ENCODE measurements at places on chromosomes 4 and X.

DNA sequence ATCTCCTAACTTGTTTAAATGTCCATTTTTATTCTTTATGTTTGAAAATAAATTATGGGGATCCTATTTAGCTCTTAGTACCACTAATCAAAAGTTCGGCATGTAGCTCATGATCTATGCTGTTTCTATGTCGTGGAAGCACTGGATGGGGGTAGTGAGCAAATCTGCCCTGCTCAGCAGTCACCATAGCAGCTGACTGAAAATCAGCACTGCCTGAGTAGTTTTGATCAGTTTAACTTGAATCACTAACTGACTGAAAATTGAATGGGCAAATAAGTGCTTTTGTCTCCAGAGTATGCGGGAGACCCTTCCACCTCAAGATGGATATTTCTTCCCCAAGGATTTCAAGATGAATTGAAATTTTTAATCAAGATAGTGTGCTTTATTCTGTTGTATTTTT, 27.6 kb downstream of the NUDT6 start:
- DNase-seq = no peak

- no peak for DNase-seq
Observed at GRCh38 chr4:144174401-144175067, 34.0 kb upstream of the GYPA start.

GRCh38 chr4:22500831-22501714, 14.8 kb downstream of the ADGRA3 start:
- peak; percentile 25 for DNase-seq

- no peak for DNase-seq
Observed at GRCh38 chr4:152815078-152815477, 35.3 kb downstream of the ARFIP1 start.

DNA sequence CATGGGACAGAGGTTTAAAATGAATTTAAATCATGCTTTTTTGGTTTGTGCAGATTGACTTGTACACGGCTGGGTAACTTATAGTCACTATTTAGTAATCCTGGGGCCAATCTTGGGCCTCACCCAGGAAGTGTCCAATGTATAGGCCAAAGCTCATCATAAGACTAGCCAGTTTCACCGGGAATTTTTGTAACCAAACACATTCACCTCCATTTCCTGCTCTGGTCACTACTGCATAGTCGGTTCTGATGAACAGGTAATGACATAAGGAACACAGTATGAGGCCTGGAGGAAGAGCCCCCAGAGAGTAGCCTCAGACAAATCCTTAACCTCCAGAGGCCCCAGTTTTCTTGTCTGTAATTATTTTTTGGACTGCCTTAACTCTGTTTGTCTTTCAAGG, 81.9 kb downstream of the HPRT1 start:
- DNase-seq = no peak

DNA sequence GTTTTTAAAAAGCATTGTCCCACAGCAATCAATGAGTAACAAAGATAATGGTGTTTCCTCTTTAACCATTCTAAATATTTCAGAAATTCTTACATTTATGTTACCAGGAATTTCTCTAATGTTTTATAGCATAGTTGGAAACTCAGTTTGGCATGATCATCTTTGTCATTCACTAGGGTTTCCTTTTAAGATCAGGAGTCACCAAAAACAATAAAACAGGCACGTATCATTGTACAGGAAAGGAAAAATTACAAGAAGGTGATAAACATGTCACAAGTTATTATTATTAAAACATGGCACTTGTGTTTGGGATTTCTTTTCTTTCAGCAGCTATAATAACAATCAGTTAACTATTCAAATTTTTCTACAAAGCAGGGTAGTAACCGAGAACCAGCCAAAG, 84.0 kb downstream of the SLC10A7 start:
- DNase-seq = no peak

DNA sequence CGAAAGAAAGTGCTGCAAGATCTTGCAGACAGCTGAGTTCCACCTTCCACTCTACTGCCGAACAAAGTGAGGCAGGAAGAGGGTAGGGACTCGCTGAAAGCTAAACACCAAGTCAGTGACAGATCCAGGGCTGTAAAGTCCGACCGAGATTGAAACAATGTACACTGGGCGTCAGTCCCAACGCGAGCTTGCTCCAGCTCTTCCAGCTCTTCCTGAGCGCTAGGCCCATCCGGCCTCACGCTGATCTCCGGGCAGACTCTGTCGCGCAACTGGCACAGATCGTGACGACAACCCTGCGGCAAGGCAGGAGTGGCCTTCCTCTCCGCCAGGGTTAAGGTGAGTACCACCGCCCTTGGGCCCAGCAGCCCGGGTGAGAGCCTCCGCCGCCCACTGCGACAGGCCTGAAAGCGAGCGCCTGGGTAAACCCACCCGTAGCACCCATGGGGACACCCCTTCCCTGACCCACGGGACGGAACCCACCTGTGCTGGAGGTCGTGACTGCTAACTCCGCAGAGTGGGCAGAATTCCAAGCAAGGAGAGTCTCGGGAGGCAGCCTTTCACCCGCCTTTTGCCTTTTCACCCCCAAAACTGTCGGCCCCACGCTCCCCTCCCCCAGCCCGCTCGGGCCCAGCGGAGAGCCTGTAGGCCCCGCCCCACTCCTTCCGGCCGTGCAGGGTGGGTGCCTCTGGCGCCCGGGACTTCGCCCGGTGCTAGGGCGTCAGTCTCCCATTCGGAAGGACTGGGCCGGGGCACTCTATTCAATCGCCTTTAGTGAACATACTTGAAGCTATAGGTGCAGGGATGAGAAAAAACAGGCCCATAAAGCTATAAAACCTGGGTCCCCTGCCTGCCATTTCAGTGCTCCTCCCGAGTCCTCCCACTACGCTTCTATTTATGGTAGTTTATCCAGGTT, at the start of gene TMLHE:
Gene TMLHE (minus strand): TSS at position 641 of the 913 bp plus-strand sequence. CDS start 67,676 bp downstream, outside the sequence.
- peak; percentile 39 for DNase-seq

DNA sequence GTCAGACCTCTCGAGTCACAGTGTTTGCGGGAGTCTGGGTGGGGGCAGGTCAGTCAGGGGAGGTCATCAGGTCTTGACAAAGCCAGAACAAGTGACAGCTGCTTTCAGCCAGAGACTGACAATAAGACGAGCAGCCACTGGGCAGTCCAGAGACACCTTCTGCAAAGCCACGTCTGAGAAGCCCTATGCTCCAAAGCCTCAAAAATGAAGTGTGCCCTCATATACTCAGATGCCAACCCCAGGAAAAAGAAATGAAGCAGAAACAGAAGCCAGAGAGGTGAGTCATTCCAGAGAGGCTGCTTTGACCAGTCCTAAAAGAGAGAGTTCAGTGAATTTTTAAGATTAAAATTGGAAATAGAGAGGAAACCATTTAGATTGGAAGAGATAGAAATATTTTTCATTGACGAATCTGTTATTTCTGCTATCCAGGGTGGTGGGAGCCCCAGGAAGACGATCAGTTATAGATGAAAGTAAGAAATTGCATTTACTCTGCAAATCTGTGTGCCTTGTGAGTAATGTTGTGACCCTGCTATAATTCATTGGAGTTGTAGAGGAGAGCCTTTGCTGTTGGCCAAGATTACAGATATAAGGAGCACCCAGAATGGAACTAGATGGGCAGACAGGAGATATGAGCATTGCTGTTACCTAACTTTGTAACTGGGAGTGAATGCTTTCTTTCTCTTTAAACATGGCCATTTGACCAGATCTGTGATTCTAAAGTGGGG, 77.9 kb downstream of the LRRC66 start:
- no peak for DNase-seq

DNA sequence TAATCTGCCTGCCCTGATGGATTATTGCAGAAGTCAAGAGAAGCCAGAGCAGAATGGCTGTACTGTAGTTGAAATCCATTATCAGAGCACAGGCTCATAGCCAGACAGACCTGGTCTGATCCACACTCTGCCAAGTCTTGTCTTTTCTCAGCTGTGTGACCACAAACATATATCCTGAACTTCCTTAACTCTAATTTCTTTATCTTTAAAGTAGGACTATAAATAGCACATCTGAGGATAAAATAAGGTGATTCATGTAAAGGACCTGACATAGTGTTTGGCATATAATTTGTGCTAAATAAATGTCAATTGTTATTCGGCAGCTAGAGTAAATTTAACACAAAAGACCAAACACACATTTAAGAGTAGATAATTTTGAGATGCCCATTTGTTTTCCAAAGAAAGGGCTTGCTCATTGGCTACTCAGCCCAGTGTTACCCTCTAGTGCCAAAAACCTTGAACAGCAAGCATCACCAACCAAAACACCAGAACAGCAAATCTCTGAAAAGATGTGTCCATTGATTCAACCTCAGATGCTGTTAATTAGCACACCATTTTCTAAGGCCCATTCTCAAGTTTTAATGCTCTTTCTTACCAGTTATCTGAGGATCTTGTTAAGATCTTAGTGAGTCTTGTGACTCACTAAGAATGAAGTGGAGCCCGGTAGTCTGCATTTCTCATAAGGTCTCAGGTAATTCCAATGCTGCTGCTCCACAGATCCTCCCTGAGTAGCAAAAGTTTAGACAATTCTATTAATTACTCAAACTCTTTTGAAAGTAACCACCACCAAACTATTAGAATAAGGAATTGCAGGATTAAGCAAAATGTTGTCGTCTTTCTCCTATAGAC, 108.8 kb downstream of the HHIP start:
- DNase-seq = no peak

- DNase-seq = no peak
Observed at GRCh38 chrX:152913910-152914309, 16.0 kb downstream of the ZNF185 start.

DNA sequence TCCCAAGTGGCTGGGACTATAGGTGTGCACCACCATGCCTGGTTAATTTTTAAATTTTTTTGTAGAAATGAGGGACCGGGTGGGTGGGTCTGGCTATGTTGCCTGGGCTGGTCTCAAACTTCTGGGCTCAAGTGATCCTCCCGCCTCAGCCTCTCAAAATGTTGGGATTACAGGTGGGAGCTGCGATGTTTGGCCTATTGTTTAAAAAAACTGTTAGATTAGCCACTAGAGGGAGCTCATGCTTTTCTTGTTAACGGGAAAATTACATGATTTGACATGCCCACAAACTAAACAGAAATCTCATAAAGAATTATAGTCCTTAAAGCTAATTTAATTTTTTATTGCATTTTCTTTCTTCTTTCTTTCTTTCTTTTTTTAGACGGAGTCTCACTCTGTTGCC, 5.0 kb upstream of the SDAD1 start:
- DNase-seq = no peak

- no peak for DNase-seq
Observed at GRCh38 chr4:8198206-8198905, 734 bp upstream of the SH3TC1 start.

DNA sequence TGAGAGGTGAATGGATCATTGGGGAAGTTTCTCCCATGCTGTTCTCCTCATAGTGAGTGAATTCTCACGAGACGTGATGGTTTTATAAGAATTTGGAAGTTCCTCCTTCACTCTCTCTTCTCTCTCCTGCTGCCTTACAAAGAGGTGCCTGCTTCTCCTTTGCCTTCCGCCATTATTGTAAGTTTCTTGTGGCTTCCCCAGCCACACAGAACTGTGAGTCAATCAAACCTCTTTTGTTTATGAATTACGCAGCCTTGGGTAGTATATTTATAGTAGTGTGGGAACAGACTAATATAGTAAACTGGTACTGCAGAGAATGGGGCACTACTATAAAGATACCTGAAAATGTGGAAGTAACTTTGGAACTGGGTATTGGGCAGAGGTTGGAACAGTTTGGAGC, 7.8 kb upstream of the CTAG2 start:
- no peak for DNase-seq

GRCh38 chr4:103567591-103567990, 152.2 kb downstream of the TACR3 start:
- no peak for DNase-seq

DNA sequence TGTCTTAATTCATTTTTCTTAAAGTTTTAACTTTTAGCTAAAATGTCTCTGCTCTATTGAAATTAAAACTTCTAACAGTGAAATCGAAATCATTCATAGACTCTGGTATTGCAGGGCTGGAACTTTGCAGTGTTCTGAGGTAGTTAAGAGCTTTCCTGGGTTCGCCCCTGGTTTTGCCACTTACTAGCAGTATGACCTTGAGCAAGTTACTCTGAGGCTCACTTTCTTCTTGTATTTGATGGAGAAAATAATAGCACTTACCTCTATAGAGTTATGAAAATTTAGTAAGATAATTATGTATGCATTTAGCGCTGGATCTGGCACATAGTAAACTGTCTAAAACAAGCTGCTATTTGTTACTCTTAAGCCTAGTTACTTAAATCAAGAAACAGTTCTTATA, 1.7 kb downstream of the SLAIN2 start:
- DNase-seq = no peak

DNA sequence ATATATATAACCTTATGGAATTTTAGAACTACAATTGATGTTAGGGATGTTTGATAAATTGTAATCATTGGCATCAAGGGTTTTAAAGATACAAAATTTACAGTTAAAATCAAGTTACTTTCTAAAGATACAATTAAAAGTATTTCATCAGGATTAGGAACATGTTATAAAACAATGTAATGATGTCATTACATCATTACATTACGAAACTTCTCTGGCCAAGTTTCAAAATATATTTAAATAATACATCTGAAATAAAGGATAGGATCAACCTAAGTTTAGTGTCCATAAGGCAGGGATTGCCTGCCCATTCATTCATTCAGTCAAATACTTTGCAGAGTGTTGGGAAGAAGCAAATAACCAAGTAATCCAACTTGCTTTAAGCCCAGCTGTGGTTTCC, 75.1 kb downstream of the TENM3 start:
- DNase-seq = no peak

- DNase-seq = no peak
Observed at GRCh38 chrX:44829832-44830231, 14.0 kb upstream of the DUSP21 start.

DNA sequence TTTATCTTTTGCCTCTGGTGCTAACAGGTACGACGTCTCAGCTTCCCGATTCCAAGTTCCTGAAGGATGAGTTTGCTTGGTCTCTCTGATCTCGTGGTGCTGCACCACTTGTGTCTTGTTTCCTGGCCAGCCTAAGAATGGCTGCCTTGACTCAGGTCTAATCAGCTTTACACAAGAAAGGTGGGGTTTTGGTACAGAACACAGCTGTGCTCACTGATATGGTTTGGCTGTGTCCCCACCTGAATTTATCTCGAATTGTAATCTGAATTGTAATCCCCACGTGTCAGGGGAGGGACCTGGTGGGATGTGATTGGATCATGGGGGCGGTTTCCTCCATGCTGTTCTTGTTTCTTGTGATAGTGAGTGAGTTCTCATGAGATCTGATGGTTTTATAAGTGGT, 305.3 kb upstream of the NOCT start:
- DNase-seq = no peak

DNA sequence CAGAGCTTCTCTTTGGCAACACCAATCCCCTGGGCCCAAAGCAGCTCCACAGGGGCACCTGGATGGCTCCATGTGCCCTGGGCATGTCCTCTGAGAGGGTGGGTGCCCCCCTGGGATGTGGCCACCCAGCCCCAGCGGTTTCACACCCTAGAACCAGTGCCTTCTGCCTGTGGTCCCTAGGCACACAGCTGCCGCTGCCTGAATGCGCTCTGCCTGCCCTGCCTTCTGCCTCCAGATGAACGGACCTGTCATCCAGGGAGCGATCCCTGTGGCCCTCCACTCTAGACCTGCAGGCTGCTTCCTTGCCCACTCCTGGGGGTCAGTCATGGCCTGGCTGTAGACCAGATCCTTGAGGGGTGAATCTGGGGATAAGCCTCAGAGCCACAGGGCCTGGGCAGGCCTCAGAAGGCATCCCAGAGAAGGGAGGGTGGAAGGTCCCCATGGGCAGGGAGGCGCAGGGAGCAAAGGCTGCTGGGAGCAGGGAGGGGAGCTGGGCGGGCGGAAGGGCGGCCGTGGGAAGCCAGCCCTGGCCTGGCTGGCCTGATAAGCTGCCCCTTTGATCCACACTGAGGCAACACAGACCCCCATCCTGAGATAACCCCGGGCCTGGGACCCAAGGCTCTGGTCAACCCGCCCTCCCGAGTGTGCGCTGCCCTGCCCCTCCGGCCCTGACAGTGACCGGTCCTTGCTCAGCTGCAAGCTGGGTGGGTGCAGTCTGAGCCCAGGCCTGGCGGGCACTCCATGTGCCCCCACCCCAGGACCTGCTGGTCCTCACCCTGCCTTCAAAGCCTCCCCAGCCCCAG, 8.1 kb upstream of the FGFR3 start:
- DNase-seq = no peak

Data from stimulated activated CD8-positive, alpha-beta memory T cell treated with anti-CD3 and anti-CD28 coated beads, Interleukin-7, amount 100 ng/mL, for 48 hours (primary cell).